ENCODE measurements at places on chromosomes 16 and 17. TPM values are rescaled to one million over a fixed set of nuclear protein-coding genes. Genes with fewer than 3 reads are reported as not detected.

CASKIN2 gene
- total RNA-seq = 8.0 TPM

GPR142 gene
- total RNA-seq = not detected

GRCh38 chr16:83550183-83550569 lies 257.6 kb upstream of the HSBP1 start:
- no peak for DNase-seq

GGT6 gene
- total RNA-seq = not detected

GRCh38 chr17:21296097-21297025 lies 11.8 kb downstream of the MAP2K3 start:
- DNase-seq = no peak

DNA sequence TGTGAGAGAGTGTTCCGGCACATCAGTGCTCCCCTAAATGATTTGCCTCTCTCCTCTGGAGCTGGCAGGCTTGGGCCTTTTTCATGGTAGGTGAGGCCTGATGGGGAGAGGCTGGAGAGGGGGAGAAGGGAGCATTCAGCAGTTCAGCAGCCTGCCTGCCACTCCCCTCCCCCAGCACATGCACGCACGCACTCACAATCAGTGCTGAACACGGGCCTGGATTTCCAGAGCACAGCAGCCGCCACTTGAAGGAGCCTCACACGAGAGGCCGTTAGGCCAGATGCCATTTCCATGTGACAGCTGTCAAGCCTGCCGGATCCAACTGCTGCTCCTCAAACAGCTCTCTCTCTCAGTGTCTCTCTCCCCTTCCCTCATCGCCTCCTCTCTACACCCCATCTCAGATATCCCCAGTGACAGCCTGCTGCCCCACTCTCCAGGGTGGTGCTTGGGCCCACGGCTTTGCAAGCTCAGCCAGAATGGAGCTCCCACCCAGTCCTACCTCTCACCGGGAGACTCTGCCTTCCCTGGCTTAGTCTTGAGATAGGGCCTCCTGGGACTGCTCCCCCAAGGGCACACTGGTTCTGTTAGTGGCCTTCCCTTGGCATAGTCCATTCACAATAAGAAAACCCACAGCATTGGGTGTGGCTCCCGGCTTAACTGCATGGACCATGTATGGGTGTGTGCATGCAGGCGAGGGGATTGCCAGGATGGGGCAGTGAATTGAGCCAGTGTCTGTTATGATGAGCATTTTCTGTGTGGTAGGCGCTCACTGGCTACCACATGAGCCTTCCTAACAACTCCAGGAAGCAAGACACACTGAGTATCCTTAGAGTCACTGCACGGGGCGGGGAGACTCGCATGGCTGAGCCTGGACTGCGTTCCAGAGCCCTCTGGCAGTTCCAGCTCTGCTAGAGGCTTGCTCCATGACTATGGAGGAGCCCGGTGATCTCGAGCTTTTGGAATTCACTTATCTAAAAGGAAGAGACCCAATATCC lies 226.2 kb downstream of the CCDC182 start:
- DNase-seq = peak; percentile 63

- DNase-seq = peak; percentile 40
Observed at GRCh38 chr16:177394-177822, 928 bp downstream of the HBA1 start.

- no peak for DNase-seq
Observed at GRCh38 chr17:3695723-3696411, at the start of gene P2RX5. Gene P2RX5, minus strand, starts transcription at chr17:3696155. Its CDS starts 150 bp downstream, at chr17:3696005.

GRCh38 chr17:75987041-75987440 lies 8.0 kb downstream of the TEN1 start:
- no peak for DNase-seq

- no peak for DNase-seq
Observed at GRCh38 chr16:70597135-70597835, 49.1 kb upstream of the IL34 start.

KRTAP29-1 gene
- not detected for total RNA-seq

DNA sequence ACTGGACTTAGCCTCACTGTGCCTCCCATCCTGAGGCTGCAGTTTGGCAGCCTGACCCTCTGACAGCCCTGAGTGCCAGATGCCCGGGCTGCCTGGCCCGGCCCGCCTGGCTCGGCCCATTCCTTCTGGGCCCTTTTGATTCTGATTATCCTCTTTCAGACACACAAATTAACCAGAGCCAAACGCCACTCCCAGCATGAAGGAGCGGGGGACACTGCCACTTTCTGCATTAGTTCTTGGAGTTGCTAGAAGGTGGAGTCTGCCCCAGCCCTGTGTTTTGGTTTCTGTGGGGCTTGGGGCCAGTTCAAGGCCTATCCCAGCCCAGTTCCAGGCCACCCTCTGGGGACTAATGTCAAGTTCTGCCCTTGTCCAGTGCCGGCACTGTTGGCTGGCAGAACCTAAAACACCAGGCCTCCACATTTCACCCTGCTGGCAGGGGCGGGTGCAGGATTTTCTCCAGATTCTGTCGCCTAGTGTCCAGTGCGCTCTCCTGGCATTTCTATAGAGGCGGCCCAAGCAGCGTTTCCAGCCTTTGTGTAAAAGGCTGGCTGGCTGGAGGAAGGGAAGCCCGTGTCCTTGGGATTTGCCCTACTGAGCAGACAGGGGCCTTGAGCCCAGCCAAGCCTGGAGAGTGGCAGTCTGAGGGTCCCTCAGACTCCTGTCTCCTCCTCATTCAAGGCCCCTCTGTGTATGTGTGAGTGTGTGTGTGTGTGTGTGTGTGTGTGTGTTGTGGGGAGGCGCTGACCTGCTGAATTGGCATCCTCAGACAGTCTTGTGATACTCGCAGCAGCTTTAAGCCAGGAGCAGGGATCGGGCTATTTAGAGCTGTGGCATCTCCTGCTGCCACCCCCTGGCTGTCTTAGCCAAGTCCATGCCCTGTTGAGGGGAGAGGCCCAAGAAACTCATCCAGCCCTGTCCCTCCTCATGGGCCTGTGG lies 21.4 kb downstream of the PLCD3 start:
- peak; percentile 45 for DNase-seq

GRCh38 chr16:55082591-55082976 lies 151.9 kb downstream of the IRX5 start:
- no peak for DNase-seq

DNA sequence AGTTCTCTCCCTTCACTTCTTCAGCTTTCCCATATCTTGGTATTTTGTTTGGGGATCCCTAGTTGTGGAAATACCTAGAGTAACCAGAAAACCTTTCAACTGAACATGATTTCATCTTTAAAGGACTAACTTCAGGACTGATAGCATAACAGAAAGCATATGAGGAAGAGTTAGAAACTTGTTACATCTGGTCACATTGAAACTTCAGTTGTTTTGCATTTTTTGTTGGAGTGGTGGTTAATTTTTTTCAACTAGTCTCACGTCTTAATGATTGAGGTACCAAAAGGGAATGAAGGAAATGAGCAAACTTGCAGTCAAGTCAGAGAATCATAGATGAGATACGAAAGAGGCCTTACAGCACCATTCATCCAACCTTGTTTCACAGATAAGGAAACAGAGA lies 49.6 kb downstream of the TANGO6 start:
- DNase-seq = no peak

All from fibroblast of the aortic adventitia (primary cell).